ENCODE measurements at places on chromosomes 2 and 18.
A peak's percentile ranks its signal among the peaks of the same experiment; 100 is the strongest.

DNA sequence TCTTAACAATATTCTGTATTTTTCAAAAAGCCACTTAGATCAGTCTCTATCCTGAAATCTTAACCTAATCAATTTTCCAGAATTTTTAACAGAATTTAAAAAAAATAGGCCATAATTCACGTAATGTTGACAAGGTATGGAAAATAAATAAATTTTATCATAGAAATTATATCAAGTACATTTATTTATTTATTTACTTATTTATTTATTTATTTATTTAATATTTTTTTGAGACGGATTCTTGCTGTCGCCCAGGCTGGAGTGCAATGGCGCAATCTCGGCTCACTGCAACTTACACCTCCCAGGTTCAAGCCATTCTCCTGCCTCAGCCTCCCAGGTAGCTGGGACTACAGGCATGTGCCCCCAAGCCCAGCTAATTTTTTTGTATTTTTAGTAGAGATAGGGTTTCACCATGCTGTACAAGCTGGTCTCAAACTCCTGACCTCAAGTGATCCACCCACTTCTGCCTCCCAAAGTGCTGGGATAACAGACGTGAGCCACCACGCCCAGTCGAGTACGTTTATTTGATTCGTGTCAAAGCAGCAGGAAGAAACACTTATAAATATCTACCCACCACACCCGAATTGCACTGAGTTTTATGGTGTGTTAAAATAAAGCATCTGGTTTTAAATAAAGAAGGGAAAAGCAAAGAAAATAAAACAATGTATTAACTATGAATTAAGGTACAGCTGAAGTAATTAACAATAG lies 60.1 kb downstream of the DSC3 start:
- DNase-seq = no peak

DNA sequence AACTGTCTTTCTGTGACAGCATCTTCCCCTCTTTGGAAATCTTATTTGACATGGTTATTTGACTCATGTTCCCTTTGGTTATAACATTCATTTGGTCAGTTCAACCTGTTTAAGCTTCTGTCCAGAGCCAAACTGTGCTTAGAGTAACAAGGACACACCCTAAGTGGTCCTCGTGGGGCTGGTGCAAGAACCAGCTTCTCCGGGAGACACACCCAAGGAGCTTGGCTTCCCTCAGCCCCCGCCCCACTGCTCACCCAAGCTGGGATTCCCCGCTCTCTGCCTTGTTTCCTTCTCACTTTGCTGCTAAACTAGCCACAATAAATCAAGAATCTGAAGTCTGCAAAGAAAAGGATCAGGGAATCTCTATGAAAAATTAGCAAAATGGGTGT lies 1.4 kb downstream of the SCYGR3 start:
- no peak for DNase-seq

DNA sequence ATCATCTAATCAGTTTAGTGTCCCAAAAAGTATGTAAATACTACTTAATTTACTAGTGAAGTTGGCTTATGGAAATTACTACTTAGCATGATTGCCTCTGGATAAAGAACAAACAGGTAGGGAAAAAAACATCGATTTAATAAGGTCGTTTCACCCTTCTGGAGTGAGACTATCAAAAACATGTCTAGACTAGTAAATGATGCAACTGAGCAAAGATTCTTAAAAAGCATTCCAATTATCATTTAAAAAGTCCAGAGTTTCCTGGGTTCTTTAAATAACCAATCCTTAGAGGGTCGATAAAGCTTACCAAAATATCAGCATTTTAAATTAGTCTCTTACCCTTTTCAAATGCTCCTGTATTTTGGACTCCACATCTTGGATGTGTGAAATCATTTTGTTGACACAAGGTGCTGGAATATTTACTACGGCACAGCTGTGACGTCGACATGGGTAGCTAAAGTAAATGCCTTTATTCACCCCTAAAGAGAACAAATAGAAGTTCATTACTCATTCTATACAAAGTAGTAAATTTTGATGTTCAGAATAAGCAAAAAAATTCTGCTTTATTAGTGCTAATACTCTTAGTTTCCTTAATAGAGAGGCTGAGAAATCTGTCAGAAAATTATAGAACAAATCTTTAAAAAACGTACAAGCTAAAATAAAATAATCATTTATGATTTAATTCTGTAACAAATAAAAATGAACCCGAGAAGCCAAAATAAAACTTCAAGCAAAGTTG lies 70.6 kb downstream of the CCDC178 start:
- DNase-seq = no peak

DNA sequence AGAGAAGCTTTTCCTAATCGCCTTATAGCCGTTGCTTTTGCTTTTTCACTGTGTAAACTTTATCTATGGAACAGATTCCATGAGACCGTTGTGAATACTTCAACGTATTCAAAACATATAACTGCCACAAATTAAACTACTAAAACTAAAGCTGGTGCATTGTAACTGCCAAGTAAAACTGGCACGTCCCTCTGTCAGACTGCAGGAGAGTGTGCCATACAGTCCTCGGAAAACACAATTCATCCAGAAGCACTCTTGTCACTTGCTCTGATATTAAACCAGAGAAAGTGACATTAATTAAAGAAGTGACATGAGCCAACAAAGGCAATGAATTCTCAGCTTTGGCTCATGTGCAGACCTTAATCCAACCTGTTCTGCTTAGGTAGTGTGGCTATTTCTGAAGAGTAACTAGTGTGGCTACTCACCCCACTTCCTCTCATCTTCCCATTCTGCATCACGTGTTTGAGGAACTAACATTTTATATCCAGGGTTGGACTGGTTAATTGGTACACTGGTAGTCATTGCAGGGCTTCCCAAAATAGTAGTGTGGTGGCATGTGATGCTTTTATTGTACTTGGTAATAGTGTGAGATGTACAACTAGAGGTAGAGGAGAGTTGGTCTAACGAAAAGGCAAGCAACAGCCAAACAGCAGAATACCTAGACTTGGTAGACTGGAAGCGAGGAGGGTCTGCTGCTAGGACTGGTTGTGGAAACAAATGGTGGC lies 9.7 kb downstream of the VRK2 start:
- DNase-seq = no peak

- peak; percentile 71 for DNase-seq
These were observed 159.6 kb downstream of the DCC start for GRCh38 chr18:52499644-52500043.

DNA sequence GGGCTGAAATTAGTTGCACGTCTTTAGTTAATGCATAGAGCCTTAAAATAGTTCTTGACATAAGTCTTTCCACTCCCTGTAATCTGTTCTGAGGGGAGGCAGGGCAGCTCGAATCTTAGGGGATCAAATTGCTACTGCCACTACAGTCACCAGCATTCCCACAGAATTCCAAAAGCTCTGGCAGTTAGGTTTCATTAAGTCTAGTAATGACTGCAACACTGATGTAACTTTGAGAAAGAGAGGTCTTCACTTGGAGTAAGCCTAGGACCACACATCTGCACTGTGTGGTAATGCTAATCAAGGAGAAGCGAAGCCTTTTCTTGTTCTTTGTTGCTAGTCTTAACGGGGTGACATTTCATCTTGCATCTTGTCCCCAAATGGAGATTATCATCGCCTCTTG lies 19.3 kb upstream of the NCK2 start:
- peak; percentile 68 for DNase-seq

- no peak for DNase-seq
These were observed 15.3 kb downstream of the TET3 start for GRCh38 chr2:73999881-74000597.

- no peak for DNase-seq
These were observed 333.7 kb upstream of the FIGN start for GRCh38 chr2:164069540-164069939.

GRCh38 chr2:20400306-20400705 lies 46.6 kb upstream of the RHOB start:
- DNase-seq = no peak

GRCh38 chr2:145028101-145028920 lies 508.4 kb upstream of the ZEB2 start:
- DNase-seq = no peak

GRCh38 chr18:39521164-39521563 lies 1955.6 kb upstream of the CELF4 start:
- DNase-seq = no peak

- no peak for DNase-seq
These were observed 96.9 kb downstream of the TSHZ1 start for GRCh38 chr18:75307530-75307929.

DNA sequence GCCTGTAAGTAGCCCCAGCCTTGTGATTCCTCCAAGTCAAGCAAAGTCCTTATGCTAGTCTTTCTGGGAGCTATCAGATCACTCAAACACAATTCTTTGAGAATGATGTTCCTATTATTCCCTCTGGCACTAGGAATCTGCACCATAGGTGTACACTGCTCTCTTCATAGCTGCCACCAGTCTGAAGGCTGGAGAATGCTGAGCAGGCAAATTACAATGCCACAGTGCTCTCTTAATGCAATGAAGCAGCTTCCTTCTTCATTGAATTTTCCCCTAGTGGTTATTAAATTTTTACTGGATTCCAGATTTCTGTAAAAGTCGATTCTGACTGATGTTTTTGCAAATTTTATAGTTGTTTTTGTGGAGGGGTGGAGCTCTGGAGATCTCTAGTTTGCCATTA lies 84.8 kb downstream of the CCDC178 start:
- no peak for DNase-seq

DNA sequence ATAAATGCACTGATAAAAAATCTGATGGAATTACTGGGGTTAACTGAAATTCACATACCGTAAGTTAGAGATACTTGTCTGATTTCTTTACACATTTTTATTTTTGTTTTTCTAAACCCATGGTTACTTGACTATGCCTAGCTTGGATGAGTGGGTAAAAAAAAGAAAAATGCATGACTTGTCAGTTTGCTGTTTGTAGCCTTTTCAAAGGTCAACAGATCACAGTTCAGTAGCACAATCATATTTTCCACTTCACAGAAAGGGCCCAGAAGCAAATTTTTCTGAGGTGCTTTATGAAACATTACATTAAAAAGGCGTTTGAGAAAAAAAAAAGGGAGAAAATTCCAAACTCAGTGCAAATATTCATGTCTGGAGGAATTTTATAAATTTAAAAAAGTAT lies 16.4 kb downstream of the SLC16A14 start:
- no peak for DNase-seq

GRCh38 chr2:127733816-127734537 lies 32.7 kb downstream of the SFT2D3 start:
- peak; percentile 26 for DNase-seq

DNA sequence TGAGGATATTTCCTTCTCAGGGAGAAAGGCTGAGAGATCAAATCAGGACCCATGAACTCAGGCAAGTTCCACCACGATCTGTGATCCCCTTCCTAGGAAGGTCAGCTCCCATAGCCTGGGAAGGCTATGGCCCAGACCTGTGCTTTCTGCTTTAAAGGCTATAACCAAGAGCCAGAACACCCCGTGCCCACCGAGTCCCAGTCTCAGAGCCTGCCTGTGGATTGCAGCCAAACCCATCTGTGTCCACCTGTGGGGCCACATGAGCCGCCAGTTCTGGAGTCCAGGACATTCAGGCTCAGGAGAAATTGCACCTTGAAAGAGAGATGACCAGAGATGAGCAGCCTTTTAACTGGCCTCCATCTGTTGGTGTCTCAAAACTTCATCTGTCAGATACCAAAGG lies 46.9 kb downstream of the MAL start:
- no peak for DNase-seq

All from fibroblast of skin of abdomen (primary cell).